ENCODE measurements at places on chromosomes 11 and 22. TPM values are rescaled to one million over a fixed set of nuclear protein-coding genes. Genes with fewer than 3 reads are reported as not detected.
A peak's percentile ranks its signal among the peaks of the same experiment; 100 is the strongest.

KIRREL3 gene
- total RNA-seq: 0.35 TPM

PATE2 gene
- total RNA-seq: not detected

IGHMBP2 gene
- total RNA-seq: 14.7 TPM

SLC22A12 gene
- total RNA-seq: not detected

SMARCB1 gene
- total RNA-seq: 48.5 TPM

MOV10L1 gene
- total RNA-seq: 0.22 TPM

SPDYC gene
- not detected for total RNA-seq

MIAT gene
- total RNA-seq: 1.9 TPM

ANKK1 gene
- 0.10 TPM for total RNA-seq

UPK2 gene
- total RNA-seq: not detected

OR4D5 gene
- not detected for total RNA-seq

- DNase-seq: no peak
Measured at GRCh38 chr11:60981515-60981914, 10.0 kb downstream of the CD6 start.

GRCh38 chr11:66976028-66976467, 944 bp downstream of the C11orf86 start:
- no peak for DNase-seq

DNA sequence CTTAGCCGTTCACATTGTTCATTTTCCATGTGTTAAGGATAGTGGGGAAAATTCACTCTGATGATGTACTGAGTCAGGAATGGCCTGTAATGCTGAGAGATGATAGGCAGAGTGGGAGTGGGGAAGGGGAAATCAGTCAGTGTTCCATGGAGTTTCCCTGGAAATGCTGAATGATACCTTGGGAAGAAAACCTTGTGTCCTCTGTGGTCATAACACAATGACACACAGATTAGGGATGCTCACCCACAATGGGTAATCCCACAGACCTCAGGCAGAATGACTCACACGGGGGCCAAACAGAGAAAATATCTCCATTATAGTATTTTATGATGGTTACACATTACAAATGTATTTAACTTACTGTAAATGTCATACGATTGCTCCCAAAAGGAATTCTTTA, 118.0 kb downstream of the SNX19 start:
- DNase-seq: no peak

DNA sequence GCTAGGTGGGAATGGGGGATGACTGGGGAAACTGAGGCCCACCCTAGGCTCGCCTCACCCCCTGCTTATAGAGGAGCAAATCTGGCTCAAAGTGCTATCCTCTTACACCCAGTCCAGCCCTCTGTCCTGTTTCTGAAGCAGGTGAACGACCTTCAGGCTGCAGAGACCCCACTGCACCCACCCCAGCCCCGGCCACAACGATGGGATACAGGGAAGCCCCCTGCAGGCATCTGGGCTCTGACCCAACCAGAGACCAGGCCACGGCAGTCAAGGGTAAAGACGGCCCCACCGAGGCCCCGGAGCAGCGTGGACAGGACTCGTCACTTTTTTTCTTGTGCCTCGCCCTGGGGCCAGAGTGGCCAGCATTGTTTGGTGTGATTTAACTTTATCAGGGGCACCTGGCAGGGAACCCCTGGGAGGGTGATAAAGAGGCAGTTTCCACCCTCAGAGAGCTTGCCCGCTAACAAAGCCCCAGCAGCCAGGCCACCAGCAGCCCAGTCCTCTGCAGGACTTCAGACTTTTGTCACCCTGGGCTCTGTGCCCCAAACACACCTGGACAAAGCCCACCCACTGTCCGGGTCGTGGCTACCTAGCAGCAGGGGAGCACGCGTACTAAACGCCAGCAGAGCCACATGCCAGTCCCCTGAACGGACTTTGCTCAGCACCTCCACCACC, 612.6 kb downstream of the TBC1D22A start:
- DNase-seq: no peak

- DNase-seq: peak; percentile 33
Measured at GRCh38 chr22:19800761-19801244, 40.2 kb downstream of the TBX1 start.

GRCh38 chr11:2912498-2912897, 16.7 kb downstream of the PHLDA2 start:
- DNase-seq: peak; percentile 33

DNA sequence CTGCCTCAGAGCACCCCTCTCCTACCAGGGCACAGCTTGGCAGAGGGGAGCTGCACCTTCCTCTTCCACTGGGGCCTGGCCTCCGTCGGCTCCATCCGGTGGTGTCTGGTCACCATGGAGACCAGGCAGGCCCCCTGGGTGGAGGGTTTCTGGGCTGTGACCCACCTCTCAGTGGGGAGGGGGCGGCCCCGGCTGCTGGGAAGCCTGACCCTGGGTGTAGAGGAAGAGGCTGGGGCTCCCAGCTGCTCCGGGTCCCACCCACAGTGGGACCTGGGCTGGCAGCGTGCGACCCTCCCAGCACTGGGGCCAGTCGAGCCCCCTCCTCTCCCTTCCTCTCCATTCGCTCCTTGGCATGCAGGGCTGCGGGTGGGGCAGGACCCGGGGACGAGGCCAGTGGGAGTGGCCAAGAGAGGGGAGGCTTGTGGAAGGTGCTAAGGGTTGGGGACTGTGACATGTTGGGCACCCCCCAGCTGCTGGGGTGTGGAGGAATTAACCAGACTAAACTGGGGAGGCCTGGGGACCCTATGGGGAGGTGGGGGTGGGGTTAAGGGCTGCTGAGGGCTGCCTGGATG, 46.8 kb downstream of the BRSK2 start:
- no peak for DNase-seq

GRCh38 chr11:121253951-121254350, 38.6 kb upstream of the SC5D start:
- DNase-seq: no peak

DNA sequence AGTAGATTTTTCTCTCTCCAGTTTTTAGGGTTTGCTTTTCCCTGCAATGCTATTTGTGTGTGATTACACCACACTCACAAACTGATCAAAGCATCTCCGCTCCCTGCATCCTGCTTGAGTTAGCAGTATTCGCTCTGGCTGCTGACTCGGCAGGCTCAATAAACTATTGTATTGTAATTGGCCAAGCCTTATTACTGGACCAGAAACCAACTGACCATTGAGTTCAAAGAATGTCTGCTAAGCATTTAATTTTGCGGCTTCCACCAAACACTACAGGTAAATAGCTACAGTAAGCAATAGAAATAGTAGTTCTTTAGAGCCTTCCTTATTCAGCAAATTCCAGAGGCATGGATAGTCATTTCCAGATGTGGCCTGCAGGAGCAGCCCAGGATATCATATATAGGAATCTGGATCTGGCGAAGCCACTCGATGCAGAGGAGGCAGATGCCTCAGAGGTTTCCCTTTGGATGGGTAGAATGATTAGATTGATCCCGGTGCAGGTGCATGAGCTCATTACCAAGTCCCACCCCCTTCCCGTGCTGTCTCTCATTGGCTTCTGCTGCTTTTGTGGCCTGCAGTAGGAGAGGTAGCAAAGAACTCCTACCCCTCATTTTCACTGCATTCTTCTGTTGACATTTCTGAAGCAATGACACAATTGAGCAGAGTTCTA, 77.3 kb downstream of the COMMD9 start:
- no peak for DNase-seq

DNA sequence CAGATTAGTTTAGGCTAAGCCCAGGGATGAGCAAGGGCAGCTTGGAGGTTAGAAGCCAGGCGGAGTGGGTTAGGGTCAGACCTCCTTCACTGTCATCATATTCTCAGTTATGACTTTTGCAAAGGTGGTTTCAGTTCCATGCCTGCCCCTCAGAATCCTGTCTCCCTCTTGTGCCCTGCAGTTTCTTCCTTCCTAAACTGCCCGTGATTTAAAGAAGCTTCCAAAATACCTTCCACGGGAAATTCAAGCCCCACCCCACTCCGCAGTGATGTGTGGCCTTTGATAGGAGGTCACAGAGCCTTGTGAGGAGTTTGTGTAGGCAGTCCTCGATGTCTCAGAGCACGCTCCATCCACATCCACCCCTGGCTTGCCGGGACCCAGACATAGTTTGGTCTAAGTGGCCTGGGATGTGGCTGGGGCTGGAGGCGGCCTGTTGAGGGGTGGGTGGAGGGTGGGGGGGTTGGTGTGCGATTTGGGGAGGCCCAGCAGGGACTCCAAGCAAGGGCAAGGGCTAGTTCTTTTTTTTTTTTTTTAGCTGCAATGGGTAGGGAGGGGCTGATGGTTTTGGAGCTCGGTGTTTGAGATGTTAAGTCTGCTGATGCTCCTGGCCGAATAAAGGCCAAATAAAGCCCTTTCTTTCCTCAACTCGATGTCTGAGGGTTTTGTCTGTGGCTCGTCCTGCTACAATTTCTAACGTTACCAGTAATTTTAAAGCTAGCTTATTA, 1.6 kb upstream of the IFITM1 start:
- DNase-seq: peak; percentile 34

GRCh38 chr22:26447584-26448329, 18.7 kb downstream of the ASPHD2 start:
- no peak for DNase-seq

DNA sequence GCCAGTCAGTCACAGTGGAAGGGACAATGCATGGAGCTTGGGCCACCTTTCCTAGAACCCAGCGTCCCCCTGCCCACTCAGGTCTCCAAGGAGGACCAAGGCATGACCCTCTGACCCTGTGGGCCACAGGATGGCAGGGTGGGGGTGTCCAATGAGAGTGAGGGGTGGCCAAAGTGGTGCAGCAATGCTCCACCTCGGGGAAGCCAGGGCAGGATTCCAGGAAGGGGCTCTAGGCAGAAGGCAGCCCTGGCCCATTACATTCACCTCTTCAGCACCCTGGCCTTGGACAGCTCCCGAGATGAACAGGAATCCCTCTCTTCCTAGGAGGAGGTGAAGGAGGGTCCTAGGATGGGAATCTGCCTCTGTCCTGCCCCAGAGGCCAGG, 597.5 kb downstream of the BRD1 start:
- no peak for DNase-seq

- DNase-seq: no peak
Measured at GRCh38 chr11:77413850-77414460, 59.9 kb downstream of the PAK1 start.

- DNase-seq: no peak
Measured at GRCh38 chr11:74470526-74470925, 3.2 kb upstream of the KCNE3 start.

GRCh38 chr22:20660441-20661054, 113.4 kb upstream of the SERPIND1 start:
- DNase-seq: no peak

- DNase-seq: no peak
Measured at GRCh38 chr11:111045407-111045803, 200.1 kb upstream of the POU2AF2 start.

DNA sequence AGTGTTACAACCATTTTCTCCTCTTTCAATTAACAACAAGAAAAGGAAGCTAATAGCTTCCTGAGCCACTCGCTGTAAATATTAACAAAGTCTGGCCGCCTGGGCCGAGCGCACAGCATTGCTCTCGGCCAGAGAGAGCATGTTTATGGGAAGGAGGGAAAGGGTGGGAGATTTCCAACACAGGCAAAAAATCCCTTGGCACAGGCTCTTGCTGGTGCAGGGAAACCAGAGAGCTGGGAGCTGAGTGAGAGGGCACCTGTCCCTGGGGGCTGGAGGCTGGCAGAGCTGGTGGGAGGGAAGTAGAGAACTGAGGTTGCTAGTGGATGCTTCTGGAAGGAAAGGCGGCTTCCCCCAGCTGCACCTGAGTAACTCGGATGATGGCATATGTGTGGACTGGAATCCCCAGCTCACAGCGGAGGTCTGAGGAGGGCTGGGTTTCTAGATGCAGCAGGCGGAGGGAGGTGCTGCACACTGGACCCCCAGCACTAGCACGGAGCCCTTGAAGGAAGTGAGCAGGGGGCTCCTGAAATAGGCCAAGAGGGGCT, 59.6 kb downstream of the FLRT1 start:
- no peak for DNase-seq

- peak; percentile 89 for DNase-seq
Measured at GRCh38 chr11:122215244-122215992, 99.4 kb upstream of the BLID start.

DNA sequence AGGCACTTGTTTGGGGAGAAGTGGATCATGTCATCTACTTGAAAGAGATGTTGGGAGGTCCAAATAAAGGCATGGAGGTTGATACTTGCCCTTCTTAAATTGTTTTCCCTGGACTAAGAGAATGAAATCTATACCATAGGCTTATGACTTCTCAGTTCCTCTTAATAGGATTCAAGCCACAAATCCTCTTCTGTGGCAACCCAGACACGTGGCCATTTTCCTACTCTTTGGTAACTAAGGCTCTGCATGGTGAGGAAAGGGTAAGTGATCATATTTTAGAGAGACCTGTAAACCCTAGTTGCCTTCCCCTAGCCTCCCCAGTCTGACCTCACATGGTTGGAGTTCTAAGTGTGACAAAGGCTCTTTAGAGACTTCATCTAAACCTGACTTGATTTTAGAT, 72.9 kb upstream of the CD44 start:
- no peak for DNase-seq

GRCh38 chr22:26259510-26259909, 90.2 kb downstream of the SEZ6L start:
- peak; percentile 43 for DNase-seq

DNA sequence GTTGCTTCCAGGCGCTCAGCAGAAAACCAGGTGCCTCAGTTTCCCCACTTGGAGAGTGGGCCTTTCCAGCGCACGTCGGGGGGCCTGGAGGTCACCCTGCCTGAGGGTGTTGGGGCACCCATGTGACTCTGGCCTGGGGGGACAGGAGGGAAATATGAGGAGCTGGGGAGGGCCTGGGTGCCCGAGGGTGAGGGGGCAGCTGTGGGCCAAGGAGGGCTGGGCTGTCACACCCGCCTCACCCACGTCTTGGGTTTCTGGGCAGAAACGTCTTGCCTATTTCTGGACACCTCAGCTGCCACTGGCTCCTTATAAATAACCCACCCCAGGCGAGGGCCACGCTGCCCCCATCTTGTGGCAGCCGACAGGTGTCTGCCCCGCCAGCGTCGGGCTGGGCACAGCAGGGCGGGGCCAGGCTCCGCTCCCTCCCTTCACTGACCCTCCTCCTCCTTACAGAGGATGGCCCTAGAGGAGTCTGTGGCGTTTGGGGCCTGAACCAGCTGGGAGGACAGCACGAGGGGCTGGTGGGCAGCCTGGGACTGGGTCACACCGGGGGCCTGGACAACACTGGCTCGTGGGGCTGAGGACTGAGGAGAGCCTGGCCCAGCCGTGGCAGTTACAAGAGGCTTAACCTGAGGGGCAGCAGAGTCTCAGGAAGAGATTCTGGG, 1.5 kb downstream of the TNNT3 start:
- DNase-seq: peak; percentile 37

DNA sequence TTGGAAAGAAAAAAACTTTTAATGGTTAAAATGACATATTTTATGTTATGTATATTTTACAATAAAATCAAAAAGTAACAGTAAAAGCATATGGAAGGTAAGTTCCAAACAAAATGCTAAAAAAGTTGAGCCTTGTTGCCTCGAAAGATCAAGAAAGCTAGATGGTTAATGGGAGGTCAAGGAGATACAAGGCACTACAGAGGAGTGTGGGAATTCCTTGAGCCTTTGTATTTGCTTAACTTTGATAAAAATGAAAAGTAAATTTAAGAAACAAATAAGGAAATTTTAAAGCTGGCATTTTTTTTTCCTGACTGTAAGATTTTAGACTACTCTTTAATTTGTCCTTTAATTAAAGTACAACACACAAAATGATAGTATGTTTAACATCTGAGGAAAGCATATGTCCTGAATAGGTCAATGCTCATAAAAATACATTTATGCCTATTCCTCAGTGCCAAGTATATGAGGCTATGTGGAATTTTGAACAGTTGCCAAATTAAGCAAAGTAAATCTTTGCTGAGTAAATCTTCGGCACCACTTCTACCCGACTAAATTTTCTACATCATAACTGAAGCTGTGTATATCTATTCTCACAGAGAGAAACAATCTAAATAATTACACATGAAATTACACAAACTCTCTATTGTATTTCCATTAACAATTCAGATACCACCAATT, 108.8 kb downstream of the TTC28 start:
- DNase-seq: no peak

GRCh38 chr11:119341222-119342022, 739 bp upstream of the C1QTNF5 start:
- no peak for DNase-seq
